ENCODE measurements at places on chromosomes 2 and 18. TPM values are rescaled to one million over a fixed set of nuclear protein-coding genes. Genes with fewer than 3 reads are reported as not detected.

- no peak for DNase-seq
Measured at GRCh38 chr2:38217401-38218188, 141.6 kb upstream of the CYP1B1 start.

DNA sequence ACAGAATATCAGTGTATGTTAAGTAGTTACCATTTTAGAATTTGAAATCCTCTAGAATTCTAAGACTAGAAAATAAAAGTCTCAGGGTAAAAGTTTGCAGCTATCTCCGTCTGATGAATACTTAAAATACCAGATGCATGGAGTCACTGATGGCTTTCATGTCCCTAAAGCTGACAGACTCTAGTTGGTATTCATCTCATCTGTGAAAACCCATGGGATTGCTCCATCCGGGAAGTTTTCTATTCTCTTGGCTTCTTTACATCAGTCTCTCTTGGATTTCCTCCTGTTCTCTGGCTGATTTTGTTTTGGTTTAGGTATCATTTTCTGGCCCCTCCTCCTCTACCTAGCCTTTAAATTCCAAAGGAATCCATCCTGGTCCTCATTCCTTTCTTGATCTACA lies 465.6 kb upstream of the POU3F3 start:
- DNase-seq, result no peak

DNA sequence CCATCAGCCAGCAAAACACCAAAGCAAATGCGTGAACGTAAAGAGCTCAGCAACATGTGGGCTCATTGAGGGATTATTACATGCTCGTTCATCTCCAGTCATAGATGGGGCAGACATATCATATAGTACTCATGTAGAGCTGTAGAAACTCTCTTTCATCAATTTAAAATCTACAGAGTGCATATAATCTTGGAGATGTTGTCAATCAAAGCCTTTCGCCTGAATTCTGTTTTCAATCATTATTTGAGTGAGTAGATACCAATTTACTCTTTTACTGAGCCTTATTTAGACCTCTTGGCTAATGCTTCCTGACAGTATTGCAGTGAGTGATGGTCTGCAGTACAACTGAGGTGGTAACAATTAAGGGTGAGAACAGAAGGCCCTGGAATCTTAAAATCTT lies 7.0 kb downstream of the RIT2 start:
- DNase-seq, result no peak

DNA sequence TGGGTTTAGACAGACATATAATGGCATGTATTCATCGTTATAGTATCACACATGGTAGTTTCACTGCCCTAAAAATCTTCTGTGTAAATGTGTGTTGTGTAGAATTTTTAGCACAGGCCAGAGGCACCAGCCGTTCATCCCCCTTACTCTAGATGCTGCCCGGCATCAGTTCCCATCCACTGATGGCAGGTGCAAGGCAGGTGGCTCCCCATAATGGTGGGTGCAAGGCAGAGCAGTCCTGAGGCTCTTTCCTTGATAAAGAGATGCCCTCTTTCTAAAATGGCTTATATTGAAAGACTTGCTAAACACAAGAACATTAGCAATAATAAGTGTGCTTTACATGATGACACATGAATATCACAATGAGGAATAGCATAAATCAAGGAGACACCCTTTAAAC lies 508.5 kb downstream of the EPHA4 start:
- DNase-seq, result no peak

DNA sequence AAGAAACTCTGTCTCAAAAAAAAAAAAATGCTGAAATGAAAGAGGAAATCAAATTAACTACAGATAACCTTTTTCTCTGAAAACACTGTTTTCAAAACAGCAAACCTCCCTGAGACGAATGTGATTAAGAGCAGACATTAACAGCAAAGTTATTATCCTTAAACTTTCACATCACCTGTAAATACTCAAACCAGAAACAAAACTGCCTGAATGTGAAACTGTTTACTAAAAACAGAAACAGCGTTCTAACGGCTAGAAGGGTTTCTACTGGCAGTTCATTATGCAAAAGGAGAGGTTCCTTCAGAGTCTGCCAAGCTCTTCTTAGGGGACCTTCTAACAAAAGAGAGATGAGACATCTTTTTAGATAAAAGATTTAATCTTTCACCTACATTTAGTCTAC lies 45.9 kb downstream of the PNO1 start:
- DNase-seq, result no peak

GRCh38 chr2:241958818-241959545 lies 89.5 kb downstream of the RTP5 start:
- no peak for DNase-seq

DNA sequence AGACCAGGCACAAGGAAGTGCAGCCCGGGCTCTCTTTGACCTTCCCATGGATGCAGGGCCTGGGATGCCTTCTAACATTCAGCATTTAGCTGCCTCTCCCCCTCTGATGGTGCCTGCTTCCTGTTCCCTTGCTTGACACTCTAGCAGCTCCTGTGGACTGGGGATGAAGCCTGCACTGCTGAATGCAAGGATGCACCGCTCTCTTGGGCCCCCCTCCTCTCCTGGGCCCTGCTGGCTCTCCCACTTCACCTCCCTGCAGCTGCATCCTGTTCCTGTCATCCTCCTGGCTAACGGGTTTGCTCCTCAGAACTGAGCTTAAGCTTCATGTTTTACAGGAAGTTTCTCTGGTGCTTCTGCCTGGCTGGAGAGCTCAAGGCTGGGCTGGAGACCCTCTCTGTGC lies 254.1 kb downstream of the TSN start:
- DNase-seq, result no peak

- no peak for DNase-seq
Measured at GRCh38 chr2:158113741-158114295, 12.1 kb downstream of the UPP2 start.

- DNase-seq, result no peak
Measured at GRCh38 chr2:199543606-199544172, 86.0 kb upstream of the SATB2 start.

DNA sequence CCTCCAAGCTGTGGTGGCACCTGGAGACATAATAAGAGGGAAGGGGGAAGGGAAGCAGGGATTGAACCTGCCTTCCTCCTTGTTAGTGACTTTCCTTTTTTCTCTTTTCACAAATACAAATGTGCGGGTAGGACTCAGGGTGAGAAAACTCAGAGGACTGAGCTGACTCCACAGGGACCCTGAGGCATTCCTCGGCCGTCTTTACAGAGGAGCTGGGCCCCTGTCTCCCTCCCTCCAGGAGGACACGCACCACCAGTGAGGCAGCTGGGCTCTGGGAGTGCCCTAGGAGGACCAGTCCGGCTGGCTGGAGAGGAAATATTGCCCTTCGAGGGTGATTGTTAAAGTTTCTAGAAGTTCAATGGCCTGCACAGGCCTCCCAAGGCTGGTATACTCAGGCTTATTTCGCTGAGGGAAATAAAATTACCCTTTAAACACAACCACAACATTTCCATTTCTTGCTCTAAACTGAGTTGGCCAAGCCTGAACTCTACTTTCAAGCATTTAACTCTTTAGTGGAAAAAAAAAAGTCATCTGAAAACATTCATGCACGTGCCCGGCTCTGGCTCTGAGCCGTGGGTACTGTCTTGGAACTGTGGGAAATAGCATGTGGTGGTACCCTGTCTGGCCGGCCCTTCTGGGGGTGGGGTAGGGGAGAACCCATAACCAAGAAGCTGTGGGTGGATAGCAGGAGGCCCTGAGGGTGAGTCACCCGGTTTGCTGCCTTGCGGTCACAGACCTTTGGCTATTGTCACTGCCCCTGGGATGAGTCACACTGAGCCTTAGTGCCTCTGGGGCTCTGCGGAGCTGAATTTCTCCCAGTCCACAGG lies 116.0 kb downstream of the COPS8 start:
- no peak for DNase-seq

- no peak for DNase-seq
Measured at GRCh38 chr18:37570336-37570930, 4.8 kb upstream of the CELF4 start.

- no peak for DNase-seq
Measured at GRCh38 chr2:211367711-211368110, 811.3 kb downstream of the CPS1 start.

- DNase-seq, result no peak
Measured at GRCh38 chr2:50402654-50402960, 629.3 kb downstream of the NRXN1 start.

GRCh38 chr18:48656582-48656981 lies 117.8 kb downstream of the CTIF start:
- DNase-seq, result no peak

GRCh38 chr2:96437512-96437911 lies 67.6 kb downstream of the NEURL3 start:
- no peak for DNase-seq

- peak; percentile 77 for DNase-seq
Measured at GRCh38 chr2:47905386-47906156, 727 bp downstream of the FBXO11 start.

Gene MALL
- total RNA-seq, result 0.94 TPM

Gene GALNT14
- 4.7 TPM for total RNA-seq

Gene B3GNT2
- 48.8 TPM for total RNA-seq

Gene CFC1
- total RNA-seq, result not detected

Gene GCKR
- total RNA-seq, result 0.16 TPM

Gene CREG2
- 4.8 TPM for total RNA-seq

Gene CD207
- total RNA-seq, result not detected

Gene UGT1A10
- not detected for total RNA-seq

Gene FLACC1
- total RNA-seq, result 3.7 TPM

Gene TUBA4B
- total RNA-seq, result not detected

Data from occipital lobe (tissue), 3 donors.